ENCODE measurements at places on chromosomes 4 and X.

GRCh38 chrX:130109429-130110378 is 593 bp downstream of the ELF4 start:
- no peak for DNase-seq

- DNase-seq = no peak
These were observed 161.5 kb downstream of the PPARGC1A start for GRCh38 chr4:23728393-23728792.

DNA sequence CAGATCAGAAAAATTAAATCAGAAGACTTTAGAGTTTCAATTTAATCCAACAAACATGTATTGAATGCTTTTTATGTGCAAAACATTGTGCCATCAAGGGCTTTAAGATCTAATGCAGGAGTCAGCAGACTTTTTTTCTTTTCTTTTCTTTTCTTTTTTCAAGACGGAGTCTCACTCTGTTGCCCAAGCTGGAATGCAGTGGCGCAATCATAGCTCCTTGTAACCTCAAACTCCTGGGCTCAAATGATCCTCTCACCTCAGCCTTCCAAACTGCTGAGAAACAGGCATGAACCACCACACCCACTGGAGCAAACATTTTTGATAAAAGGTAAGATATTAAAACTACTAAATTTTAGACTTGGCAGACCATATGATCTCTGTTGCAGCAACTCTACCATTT is 24.6 kb upstream of the LRBA start:
- no peak for DNase-seq

GRCh38 chr4:150418757-150419410 is 163.1 kb upstream of the MAB21L2 start:
- DNase-seq = no peak

DNA sequence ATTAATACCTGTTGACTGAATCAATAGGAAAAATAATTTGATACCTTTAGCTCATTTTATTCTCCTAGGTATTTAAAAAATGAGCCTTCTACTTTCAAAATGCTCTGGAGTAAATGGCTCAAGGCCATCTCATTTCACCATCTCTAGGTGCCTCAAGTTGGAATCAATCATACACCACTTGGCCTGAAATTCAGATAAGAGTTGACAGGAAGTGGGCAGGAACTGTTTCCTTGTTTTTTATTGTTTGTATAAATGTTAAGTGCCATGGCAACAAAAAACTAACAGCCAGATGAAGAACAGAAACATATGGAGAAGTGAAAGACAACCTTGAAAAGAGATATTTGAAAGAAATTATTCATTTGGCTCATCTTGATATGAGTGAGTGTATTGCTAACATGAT is 12.4 kb downstream of the LIMCH1 start:
- DNase-seq = peak; percentile 58

- peak; percentile 82 for DNase-seq
These were observed 6.9 kb upstream of the AFF1 start for GRCh38 chr4:86927843-86928395.

DNA sequence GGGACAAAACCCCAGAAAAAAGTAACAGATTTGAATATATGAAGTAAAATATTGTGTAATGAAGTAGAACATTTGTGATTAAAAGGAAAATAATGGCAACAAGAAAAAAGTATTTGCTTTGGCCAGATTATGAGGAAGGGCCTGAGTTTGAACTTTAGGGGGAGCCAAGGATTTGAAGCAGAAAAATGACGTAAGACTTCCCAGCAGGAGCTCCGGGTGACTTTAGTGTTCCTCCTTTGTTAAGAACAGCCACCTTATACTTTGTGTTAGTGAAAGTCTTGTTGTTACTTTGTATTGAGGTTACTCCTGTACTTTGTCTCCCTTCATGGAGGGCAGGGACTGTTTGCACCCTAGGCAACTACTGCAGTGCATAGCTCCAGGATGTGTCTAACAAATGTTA is 41.1 kb downstream of the DCUN1D4 start:
- DNase-seq = peak; percentile 31

DNA sequence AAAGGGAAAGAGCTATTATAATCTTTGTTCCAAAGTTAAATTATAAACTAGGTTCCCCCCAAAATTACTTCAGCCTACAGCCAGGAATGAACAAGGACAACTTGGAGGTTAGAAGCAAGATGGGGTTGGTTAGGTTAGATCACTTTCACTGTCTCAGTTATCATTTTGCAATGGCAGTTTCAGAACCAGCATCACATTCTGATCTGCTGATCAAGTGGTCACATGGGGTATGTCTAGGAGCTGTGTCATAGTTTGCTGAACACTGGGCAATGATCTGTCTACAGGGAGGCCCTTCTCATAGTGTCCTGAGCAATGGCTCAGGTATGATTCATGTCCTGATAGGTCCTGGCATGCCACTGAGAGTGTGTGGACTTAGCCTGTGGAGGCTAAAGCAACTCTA is 41.6 kb upstream of the XIAP start:
- no peak for DNase-seq

DNA sequence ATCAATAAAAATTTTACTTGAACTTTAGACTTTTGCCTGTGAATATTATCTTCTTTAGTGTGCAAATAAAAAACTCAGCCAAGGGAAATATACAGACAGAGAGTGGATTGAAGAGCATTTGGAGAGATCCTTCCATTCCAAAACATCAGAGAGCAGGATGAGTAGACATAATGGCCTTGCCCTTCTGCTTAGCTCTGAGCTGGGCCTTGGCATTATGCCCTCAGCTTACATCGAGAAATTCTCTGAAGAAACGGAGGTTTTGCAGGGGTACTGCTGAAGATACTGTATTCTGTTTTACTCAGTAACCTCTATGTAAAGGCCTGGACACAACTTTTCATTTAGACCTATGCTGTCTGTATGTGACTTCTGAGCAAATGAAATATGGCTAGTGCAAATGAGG is 317.4 kb downstream of the STIM2 start:
- no peak for DNase-seq

- no peak for DNase-seq
These were observed at the start of gene TKTL2 for GRCh38 chr4:163473576-163473975. Gene TKTL2 (minus strand): TSS chr4:163473754. CDS start chr4:163473734, 20 bp downstream.

- DNase-seq = no peak
These were observed 138.3 kb downstream of the SH3KBP1 start for GRCh38 chrX:19748896-19749680.

GRCh38 chr4:139761461-139761860 is 95.8 kb downstream of the MGST2 start:
- DNase-seq = peak; percentile 7

GRCh38 chr4:148044912-148045352 is 313.0 kb downstream of the ARHGAP10 start:
- DNase-seq = peak; percentile 76

- no peak for DNase-seq
These were observed 95.5 kb upstream of the KCTD8 start for GRCh38 chr4:44544158-44544557.

- no peak for DNase-seq
These were observed 9.4 kb downstream of the ARHGAP10 start for GRCh38 chr4:147741190-147741788.

- DNase-seq = peak; percentile 65
These were observed 78.5 kb downstream of the ANXA3 start for GRCh38 chr4:78629991-78630541.

DNA sequence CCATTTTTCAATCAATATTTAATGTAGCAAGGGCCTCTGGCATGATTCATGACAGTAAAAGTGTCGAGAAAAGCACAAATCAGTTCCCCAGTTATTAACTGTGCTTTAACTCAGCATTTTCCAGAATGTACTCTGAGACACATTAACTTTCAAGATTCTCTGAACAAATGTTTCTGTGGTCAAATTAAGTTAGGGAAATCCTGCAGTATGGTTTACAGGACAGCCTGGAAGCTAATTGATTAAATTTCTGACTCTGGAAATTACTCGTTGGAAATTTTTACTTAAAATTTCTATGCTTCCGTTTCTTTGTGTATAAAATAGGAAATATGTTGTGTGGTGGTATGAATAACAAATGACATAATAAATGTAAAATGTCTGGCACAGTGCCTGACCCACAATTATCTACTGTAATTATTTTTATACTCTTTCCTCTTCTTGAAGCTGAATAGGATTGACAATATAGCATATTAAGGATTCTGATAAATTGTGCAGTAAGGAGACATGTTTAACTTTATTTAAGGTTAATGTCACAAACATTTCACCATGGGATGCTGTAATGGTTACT is 33.7 kb downstream of the STK32B start:
- no peak for DNase-seq

GRCh38 chr4:26529479-26529878 is 39.2 kb upstream of the CCKAR start:
- no peak for DNase-seq

DNA sequence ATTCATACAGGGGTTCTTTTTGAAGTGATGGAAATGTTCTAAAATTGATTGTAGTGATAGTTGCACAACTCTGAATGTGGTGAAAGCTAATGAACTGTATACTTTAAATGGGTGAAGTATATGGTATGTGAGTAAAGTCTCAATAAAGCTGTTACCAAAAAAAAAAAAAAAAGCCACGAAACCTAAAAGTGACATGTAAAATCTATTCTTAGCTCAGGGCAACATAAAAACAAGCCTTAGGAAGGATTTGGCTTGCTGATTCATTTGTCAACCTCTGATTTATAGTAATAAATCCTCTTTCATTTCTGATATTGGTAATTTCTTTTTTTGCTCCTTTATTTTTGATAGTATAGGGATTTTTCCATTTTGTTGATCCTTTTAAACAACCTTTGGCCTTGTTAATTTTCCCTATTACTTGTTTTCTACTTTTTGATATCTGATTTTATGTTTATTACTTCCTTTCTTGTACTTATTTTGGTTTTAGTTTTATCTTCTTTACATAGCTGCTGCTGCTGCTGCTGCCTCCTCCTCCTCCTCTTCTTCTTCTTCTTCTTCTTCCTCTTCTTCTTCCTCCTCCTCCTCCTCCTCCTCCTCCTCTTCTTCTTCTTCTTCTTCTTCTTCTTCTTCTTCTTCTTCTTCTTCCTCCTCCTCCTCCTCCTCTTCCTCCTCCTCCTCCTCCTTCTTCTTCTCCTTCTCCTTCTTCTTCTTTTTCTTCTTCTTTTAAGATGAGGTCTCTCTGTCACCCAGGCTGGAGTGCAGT is 79.4 kb downstream of the ADGRG4 start:
- peak; percentile 36 for DNase-seq

DNA sequence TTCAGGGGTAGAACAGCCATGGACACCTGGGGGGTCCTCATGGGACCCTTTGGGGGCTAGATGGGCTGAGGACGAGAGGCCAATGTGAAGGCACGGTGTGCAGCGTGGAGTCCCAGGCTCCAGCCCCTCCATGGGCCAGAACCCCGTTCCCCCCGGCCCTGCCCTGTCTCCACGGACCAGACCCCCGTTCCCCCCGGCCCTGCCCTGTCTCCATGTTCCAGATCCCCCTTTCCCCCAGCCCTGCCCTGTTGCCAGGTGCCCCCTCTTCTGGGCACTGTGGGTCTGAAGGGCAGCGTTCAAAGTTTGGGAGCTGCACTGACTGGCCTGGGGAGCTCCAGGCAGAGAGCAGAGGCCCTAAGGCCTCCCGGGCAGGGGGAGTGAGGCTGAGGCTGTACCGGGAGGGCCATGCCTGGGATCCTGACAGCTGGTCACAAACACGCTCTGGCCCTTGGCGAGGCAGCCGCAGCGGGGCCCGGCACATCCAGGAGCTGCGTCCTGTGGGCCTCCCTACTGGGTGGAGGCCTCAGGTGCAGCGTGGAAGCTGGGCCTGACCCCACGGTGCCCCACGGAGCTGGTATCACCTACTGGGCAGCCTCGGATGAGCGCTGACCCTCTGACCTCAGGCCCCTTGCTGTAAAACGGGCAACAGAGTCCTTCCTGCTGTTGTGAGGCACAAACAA is 8.9 kb downstream of the DGKQ start:
- DNase-seq = no peak

- no peak for DNase-seq
These were observed 169.1 kb downstream of the KCTD8 start for GRCh38 chr4:44279469-44279868.

GRCh38 chr4:138437263-138437851 is 195.2 kb upstream of the SLC7A11 start:
- no peak for DNase-seq

- DNase-seq = peak; percentile 36
These were observed 147.0 kb downstream of the PDLIM5 start for GRCh38 chr4:94598758-94599157.

- no peak for DNase-seq
These were observed 531 bp downstream of the ZNF141 start for GRCh38 chr4:337932-338758.

- no peak for DNase-seq
These were observed 50.2 kb upstream of the TMEM150C start for GRCh38 chr4:82611982-82612381.

DNA sequence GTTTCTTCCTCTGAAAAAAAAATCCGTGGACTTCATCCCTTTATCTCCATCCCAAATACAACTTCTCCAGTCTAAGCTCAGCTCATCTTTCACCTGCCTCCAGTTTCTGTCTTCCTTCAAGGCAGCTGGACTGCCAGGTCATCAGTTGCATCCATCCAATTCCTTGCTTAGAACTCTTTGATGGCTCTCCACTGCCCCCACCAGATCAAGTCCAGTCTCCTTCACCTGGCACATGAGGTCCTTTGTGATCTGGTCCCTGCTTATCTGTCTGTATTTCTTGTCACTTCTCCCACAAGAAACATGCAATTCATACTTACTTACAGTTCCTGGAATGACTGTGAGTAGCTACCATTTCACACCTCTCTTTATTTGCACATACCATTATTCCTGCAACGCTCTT is 33.8 kb downstream of the OTUD6A start:
- no peak for DNase-seq

- DNase-seq = no peak
These were observed 224.8 kb downstream of the GRID2 start for GRCh38 chr4:92528541-92528940.

- DNase-seq = no peak
These were observed 62.4 kb downstream of the TRMT44 start for GRCh38 chr4:8502836-8503585.

GRCh38 chr4:158211222-158211621 is 936 bp downstream of the TMEM144 start:
- no peak for DNase-seq

- no peak for DNase-seq
These were observed 34.5 kb downstream of the MGAT4D start for GRCh38 chr4:140463614-140464013.

GRCh38 chr4:87532109-87532508 is 2.9 kb upstream of the SPARCL1 start:
- no peak for DNase-seq

DNA sequence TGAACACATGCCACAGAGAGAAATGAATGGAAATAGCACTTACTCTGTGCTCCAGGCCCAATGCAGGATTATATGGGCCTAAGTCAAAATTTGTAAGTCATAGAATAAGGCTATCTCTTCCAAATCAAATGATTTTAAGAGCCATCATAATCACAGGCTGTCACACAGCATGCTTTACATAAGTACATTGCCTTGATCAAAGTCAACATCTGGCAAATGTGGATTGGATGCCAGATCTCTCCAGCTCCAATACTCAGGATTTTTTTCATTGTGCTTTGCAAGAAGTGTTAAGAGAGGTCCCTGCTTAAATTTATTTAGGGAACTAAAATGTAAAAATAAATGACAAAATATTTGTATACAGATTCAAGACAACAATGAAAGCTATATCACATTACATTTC is 299.9 kb downstream of the PRDM5 start:
- DNase-seq = no peak

GRCh38 chr4:83362492-83363329 is 28.1 kb upstream of the HPSE start:
- DNase-seq = peak; percentile 49

Measured in MV-4-11 (cell line).